ENCODE measurements at places on chromosomes 7 and 10.
A peak's percentile ranks its signal among the peaks of the same experiment; 100 is the strongest.

DNA sequence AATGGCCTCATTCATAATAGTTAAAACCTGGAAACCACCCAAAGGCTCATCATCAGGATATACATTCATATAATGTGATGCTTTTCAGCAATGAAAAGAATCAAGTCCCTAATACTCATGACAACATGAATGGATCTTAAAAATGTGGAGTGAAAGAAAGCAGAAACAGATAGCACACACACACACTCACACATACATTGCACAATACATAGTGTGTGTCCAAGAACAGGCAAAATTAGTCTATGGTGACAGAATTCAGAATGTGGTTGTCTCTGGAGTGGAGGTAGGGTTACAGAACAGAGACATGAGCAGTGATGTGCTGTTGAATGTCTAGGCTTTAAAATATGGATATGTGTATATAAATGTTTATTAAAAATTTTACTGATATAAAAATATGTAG, 419.9 kb upstream of the PCDH15 start:
- no peak for DNase-seq

DNA sequence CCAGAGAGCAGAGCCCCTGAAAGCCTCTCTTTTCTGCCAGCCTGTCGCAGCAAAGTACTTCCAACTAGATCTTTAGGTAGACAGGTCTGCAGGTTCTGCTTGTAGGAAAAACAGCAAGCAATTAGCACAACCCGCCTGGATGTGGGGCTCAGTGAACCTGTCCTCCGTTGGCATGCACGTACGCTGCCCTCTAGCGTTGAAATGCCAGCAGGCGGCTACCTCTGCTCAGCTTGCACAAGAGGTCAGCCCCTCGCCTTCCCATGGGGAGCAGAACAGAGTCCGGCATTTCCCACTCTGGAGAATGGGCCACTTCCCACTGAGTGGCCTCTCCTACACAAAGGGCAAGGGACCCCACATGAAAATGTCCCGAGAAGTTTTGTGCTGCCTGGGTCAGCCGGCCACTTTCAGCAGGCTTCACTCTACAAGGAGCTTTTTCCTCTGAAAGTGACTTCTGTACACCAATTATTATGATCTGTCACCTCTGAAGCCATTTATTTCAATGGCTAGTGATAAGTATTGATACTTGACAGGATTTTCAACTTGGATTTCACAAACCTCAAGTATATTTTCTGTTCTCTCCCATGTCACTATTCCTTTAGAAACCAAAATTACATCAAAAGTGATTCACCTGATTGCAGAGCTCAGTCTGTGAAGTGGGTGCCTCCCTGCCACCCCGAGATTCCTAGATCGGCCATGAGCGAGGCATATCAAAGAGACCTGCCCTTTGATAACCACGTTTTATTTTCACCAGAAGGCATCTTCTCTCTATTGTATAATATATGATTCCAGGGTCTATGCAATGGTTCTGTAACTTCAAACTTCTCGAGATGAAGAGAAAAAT, 56.7 kb downstream of the JCAD start:
- DNase-seq = peak; percentile 75

DNA sequence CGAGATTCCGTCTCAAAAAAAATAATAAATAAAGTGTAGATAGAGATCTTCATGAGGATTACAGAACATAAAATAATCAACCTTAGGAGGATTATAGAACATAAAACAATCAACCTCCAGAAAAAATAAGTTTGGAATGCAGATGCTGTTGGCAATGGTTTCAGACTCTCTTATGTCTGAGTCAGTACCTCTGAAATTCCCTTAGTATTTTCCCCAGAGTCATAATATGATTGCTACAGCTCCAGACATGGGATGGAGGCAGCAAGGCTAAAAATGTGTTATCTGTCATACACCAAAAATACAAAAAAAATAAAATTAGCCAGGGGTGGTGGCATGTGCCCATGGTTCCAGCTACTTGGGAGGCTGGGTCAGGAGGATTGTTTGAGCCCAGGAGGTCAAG, 22.2 kb downstream of the CADPS2 start:
- DNase-seq = no peak

DNA sequence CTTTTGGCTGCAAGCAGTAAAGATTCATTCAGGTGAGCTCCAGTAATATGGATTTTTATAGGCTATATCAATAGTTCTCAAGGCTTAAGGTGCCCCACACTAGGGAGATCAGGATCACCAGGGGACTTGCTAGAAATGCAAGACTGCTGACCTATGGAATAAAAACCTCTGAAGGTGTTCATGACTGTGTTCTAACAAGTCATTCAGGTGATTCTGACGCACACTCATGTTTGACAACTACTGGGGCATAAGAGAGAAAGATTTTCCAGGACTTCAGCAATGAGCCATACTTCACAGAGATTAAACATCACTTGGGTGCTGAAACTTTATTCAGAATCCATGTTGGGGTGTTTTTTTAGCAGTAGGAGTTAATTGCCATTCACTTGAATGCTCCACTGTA, 4.8 kb upstream of the TAS2R38 start:
- no peak for DNase-seq

DNA sequence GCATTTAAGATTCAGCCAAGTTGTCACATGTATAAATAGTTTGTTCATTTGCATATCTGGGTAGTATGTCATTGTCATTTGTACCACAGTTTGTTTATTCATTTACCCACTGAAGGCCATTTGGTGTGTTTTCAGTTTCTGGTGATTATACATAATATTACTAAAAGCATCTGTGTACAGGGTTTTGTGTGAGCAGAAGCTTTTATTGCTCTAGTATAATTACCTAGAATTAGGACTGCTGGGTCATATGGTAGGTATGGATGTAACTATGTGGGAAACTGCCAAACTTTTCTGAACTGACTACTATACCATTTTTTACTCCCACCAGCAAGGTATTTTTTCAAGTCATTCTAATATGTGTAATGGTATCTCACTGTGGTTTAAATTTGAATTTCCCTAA, 584.0 kb upstream of the GHITM start:
- DNase-seq = no peak
